ENCODE measurements at places on chromosomes 1 and 21. TPM values are rescaled to one million over a fixed set of nuclear protein-coding genes. Genes with fewer than 3 reads are reported as not detected.

GRCh38 chr1:198520524-198521254 is 19.8 kb downstream of the ATP6V1G3 start:
- no peak for DNase-seq

Gene AMPD1
- not detected for total RNA-seq

DNA sequence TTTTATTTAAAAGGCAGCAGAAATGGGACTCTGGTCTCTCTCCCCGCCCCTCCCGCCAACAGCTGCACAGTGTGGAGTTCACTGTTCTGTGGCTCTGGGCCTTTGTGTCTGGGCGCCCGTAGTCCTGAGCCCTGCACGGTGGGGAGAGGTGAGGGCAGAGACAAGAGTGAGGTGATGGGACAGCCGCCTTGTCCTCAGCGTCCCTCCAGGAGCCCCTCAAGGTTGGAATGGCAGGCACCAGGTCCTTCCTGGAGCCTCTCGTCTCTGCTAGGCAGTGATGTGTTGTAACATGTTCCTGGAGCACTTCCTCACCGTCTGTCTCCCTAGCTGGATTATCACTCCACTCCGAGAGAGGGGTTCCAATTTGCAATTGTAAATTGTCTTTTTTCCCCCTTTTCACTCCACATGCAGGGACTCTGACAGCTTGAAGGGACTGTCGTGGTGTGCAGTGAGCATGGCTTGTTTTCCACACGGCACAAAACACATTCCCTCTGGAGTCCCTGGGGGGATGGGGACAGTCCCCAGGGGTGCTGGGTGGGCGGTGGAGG is 44.6 kb upstream of the C1orf174 start:
- no peak for DNase-seq

Gene SLC6A9
- total RNA-seq: 1.5 TPM

DNA sequence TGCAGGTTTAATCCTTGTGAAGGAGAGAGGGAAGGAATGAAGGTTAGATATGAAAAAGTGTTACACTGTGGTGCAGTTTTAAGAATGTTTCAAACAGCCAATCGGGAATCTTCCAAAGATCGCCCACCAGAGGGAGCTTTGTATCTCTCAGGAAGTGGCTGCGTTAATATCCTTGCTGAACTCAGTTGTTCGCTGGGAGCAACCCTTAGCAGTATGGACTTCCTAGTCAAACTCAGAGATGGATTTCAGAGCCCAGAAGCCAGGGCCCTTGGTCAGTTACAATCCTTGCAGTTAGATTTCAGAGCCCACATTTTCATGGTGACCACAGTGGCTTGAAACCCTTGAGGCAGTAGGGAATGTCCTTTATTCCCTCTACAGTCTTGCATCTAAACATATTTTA is 136.2 kb downstream of the NTNG1 start:
- peak; percentile 29 for DNase-seq

Gene CLDN17
- not detected for total RNA-seq

- DNase-seq: peak; percentile 50
These were observed 9.7 kb downstream of the SMYD3 start for GRCh38 chr1:246497331-246497915.

Gene FAM110D
- 4.1 TPM for total RNA-seq

DNA sequence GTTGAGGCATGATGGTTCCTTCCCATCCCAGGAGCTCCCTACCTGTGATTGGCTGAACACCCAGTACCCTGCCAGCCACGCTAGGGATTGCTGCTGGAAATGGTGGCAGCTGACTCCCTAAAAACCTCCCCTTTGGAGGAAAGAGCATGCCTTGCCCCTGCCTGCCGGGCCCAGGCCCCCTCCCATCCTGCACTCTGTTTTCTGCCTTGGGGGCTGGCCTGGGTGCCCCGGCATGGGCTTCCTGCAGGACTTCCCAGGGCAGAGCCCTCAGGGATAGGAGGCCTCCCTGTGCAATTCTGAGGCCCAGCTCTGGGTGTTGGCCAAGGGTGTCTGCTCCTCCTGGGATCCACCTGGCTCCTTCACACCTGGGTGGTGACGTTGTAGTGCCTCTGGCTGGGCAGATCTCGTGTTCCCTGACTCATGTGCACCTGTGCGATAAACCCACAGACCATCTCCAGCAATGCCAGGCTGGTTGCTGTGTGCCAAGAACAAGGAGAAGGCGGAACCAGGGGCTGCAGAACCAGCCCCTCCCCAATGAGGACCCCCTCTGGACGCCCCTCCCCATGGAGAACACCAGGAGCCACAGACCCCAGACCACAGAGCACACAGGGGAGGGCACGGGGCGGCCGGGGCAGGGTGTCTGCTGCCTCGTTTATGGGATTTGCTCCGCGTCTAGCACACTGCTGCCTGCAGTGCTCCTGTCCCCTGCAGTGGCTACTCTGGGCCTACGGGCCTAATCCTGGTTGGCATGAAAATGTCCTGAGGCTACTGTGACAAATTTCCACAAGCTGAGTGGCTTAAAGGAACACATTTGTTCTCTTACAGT is 13.6 kb downstream of the CSTB start:
- DNase-seq: no peak

GRCh38 chr1:204074274-204075138 is 1.6 kb downstream of the SOX13 start:
- DNase-seq: no peak

DNA sequence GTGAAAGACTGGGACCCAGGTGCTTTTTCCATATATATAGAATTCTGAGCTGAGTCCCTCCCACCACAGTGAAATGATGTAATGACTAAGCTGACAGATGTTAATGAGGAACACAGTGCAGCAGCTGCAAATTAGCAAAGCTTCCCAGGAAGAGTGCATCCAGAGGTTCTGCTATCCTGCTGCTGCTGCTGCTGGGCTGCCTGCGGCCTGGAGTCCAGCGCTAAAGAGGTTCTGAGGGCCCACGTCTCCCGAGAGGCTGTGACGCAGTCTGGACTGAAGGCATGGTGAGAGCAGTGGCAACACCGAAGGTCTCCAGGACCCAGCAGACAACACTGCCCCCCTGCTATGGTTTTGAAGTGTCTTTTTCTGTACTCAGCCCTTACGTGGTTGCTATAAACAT is 63.9 kb downstream of the URB2 start:
- DNase-seq: no peak

DNA sequence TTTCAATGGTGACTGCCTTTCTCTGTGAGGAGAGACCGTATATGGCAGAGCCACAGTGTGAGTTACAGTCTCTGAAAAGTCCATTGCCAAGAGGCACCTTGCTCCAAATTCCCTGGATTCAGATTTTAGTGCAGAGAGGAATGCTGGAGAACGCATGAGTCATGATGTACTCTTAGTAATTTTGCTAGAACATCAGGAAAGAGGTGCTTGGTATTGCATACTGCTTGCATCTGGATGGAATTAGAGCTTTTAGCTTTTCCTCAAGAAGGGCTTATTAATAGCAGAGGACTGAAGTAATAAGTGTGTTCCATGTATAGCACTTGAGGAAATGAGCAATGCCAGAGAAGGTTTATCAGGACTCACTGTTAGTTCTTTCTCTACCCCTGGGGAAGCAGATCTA is 40.5 kb upstream of the AKT3 start:
- DNase-seq: no peak

Gene TENT5C
- total RNA-seq: 0.92 TPM

DNA sequence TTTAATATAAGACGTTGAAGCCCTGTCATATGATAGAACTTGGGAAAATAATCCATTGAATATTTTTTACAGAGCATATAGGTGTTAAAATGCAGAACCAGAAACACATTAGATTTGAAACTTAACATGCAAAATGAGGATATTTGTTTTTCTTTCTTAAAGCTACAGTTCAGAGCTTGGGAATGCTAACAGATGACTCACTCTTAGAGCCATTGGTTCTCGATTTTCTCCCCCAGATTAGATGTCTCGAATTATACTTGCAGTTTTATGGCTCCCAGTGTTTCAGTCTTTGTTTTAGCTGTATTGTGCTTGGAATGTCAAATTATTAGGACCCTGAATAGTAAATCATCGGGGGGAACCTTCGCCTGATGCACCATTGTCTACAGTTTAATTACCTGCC is 575.7 kb upstream of the ZP4 start:
- no peak for DNase-seq

DNA sequence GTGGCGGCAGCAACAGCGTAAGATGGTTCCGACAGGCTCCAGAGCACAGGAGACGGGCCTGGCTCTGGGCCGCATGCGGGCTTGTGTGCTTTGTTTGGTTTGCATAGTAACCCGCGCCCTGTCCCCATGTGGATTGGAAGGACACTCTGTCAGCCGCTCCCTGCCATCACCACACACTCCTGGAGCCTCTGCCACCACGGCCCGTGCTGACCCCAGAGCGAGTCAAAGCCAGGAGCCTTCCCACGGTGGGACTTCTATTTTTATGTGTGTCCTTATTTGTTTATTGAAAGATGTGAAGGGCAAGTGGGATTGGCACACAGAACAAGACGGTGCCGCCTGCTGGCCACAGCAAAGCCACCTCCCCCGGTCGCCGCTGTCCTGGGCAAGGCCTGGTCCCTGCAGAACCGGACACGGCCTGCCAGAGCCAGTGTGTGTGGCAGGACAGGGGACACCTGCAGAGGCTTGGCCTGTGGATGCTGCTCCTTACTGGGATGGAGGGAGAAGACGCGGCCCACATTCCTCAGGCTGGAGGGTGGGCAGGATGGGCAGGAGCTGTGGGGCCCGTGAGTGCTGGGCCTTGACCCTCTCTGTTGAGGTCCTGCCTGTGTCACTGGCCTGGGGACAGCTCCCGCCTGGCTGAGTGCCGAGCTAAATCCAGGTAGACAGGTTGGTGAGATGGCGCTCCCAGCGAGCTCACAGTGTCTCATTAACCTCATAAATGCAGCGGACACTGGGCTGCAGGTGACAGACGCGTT is 64.4 kb downstream of the AGPAT3 start:
- DNase-seq: no peak

- no peak for DNase-seq
These were observed 25.9 kb upstream of the LGALS8 start for GRCh38 chr1:236497908-236498307.

- DNase-seq: no peak
These were observed 53.8 kb upstream of the BCL10 start for GRCh38 chr1:85330214-85330631.

DNA sequence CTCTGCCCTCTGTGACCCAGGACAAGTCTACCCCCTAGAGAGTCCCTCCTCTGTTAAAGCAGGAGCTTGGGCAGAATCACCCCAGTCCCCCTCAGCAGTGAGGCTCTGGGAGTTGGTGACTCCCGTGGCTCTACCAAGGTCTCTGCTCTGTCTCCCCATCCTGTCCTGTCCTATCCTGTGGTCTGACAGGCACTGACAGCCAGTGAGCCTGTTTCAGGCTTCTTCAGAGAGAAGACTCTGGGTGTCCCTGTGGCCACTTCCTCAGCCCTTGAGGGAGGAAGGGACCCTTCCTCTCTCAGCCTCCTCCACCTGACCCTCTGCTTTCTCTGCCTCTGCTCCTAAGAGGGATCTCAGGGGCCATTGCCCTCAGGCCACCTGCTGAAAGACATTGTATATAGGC is 148.7 kb downstream of the FCRL5 start:
- no peak for DNase-seq

DNA sequence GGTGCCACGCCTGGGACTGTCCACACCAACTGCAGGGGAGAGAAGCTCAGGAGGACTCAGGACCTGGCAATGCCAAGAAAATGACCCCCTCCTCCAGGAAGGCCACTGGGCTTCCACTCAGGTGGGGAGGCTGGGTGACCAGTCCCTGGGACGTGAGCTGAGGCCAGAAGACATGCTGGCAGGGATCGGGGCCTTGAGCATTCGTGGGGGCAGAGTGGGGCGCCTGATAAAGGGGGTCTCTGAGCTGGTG is 15.3 kb upstream of the COL6A2 start:
- no peak for DNase-seq
